ENCODE measurements at places on chromosomes 16 and 17.

GRCh38 chr16:65218348-65218747 lies 96.5 kb upstream of the CDH11 start:
- no peak for DNase-seq

DNA sequence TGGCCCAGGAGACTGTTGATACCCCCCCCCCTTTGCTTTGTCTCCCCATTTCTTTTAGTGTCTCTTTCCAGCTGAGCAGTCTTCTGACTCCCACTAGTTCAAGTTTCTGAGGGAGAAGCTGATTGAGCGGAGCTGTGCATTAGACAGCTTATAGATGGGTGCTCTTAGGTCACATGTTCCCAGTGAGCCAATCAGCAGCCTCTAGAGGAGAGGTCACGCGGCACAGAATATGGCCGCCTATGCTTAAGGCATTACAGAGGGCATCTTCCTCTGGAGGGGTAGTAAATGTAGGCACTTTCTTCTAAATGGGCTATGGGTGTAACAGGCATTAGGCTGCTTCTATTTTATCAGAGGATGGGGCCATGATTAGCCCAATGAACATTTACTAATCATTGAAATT lies 131.6 kb downstream of the CDH13 start:
- DNase-seq, result no peak

DNA sequence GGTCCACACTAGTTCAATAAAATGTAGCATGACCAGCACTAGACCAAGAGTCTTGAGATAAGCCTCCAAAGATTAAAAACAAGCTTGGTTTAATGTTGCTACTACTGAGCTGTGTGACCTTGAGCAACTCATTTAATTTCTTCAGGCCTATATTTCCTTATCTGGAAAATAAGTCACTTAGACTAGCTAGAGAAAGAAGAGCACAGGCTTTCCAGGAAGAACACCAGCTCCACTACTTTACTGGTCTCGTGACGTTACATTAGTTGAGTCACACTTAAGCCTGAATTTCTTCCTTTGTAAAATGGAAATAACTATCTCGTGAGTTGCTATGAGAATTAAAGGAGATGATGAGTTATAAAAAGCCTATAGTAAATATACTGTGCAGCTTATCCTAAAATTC lies 5.4 kb downstream of the HELZ start:
- DNase-seq, result no peak

DNA sequence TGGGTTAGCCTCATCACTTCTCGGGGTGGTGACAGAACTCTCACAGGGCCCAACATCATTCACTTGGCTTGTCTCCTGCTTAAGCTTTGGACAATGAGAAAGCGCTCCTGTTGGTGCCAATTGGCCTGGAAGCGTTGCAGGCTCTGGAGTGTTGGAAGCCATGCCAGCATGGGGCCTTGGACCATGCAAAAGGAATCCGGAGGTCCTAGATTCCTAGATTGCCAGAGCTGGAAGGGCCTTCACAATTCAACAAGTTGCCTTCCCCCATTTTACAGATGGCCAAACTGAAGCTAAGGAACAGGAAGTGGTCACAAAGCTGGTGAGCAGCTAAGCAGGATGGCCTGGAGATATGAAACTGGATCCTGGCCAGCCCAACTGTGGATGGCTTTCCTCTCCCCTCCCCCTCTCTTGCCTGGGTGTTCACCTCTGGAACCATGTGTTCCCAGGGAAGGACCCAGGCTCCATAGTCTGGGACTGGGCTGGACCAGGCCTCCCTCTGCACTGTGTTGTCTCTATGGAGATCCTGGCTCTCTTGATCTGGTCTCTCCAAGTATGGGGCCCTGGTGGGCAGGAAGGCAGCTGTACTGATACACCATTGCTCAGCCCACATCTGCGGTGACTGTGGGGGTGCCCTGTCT lies 6.0 kb upstream of the IGFBP4 start:
- DNase-seq, result no peak

DNA sequence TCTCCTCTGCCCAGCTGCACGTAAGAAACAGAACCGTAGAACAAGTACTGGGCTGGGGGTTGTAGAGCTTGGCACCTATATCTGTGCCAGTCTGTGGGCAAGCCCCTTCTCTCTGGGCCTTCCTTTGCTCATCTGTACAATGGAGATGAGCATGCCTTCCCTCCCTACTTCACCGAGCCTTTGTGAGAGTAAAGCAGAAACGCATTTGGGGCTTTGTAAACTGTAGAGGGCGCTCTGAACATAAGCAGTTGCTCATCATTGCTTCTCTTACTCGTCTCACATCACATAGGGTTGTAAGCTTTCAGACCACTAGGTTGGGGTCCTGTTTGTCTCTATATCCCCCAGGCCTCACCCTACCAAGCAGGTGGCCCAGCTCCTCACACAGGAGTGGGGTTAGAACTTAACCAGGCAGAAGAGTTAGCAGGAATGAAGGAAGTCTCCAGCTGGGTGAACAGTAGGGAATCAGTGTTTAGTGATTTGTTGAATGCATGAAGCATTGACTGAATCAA lies 15.1 kb downstream of the SAMD14 start:
- peak; percentile 75 for DNase-seq

GRCh38 chr16:25161753-25162367 lies 50.3 kb downstream of the LCMT1 start:
- no peak for DNase-seq

- no peak for DNase-seq
Measured at GRCh38 chr17:74746376-74746775, 2.1 kb upstream of the NHERF1 start.

GRCh38 chr16:52069866-52070265 lies 477.1 kb downstream of the TOX3 start:
- DNase-seq, result peak; percentile 13

GRCh38 chr16:66569131-66569530 lies 2.9 kb downstream of the CMTM1 start:
- DNase-seq, result peak; percentile 64

GRCh38 chr17:70060415-70060814 lies 14.6 kb upstream of the KCNJ16 start:
- DNase-seq, result no peak

- no peak for DNase-seq
Measured at GRCh38 chr16:75263291-75263962, 12.0 kb upstream of the BCAR1 start.

DNA sequence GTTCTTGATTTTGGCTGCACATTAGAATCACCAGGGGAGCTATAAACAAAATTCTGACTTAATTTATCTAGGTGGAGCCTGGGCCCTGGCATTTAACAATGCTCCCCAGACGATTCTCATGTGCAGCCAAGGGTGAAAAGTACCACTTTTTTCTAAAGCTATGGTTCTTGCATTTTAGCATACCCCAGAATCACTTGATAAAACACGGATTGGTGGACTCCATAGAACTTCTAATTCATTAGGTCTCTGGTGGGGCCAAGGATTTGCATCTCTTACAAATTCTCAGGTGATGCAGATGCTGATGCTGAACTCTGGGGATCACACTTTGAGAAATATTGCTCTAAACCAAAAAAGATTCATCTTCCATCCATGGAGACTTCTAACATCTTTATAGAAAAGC lies 74.5 kb downstream of the RPGRIP1L start:
- DNase-seq, result no peak

GRCh38 chr17:45979137-45979536 lies 19.9 kb upstream of the STH start:
- no peak for DNase-seq

DNA sequence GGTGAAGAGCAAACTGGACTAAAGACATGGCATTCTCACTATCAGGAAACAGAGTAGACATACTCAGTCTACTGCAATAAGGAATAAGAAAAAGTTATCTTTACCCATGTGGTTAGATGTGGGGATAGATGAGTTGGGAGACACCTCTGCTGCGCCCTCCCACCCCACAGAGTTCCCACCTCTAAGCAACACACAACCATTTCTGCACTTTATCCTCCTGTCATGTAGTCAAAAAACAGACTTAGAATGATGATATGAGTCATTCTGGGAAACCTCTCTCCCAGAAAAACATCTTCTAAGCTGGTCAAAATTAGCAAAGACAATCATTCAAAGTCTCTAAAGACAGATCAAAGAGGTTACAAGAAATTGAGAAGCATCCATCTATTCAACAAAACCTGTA lies 94.9 kb downstream of the CACNG1 start:
- no peak for DNase-seq

DNA sequence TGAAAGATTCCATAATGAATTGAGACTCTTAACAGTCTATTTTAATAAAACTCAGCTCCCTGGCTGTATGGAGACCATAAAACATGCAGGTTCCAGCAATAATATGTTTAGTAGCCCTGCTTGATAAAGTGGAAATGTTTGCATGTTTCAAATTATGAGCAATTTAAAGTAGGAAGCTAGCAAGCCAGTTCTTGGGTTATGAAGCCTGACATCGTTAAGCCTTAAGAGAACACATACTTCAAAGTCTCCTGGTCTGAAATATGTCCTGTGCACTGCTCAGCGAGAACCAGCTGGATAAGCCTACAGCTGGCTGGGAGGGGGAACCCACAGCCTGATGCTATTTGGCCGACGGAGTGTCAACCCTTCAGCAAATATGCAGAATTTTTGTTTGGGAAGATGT lies 140.3 kb downstream of the SALL1 start:
- no peak for DNase-seq

DNA sequence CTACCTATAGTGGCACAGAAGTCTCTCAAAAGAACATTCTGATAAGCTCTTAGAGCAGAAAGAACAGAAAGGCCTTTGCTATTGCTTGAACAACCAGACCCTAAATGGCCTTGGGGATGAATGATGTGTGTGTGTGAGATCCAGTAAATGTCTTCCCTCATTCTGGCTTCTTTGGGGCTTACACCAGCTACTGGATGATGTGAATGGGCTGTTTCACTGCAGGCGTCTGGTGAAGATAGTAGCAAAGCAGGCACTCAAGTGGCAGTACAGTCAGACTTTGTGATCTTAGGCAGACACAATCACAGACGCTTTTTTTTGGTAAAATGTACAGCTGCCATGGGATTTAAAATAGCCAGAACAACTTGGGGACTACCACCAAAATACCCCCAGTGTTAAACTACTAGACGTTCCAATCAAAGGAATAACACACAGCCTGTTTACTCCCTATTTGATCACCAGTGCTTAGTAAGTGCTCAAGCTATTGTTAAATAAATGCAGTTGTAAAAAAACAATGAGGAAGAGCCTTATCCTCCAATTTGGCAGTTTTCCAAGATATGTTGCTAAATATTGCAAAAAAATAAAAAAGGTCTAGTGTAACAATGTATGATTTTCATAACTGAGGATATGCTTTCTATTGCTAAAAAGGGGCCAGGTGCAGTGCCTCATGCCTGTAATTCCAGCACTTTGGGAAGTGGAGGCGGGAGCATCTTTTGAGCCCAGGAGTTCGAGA lies 17.9 kb downstream of the NDUFAB1 start:
- no peak for DNase-seq

- DNase-seq, result peak; percentile 63
Measured at GRCh38 chr17:65556014-65556909, 5.2 kb downstream of the AXIN2 start.

DNA sequence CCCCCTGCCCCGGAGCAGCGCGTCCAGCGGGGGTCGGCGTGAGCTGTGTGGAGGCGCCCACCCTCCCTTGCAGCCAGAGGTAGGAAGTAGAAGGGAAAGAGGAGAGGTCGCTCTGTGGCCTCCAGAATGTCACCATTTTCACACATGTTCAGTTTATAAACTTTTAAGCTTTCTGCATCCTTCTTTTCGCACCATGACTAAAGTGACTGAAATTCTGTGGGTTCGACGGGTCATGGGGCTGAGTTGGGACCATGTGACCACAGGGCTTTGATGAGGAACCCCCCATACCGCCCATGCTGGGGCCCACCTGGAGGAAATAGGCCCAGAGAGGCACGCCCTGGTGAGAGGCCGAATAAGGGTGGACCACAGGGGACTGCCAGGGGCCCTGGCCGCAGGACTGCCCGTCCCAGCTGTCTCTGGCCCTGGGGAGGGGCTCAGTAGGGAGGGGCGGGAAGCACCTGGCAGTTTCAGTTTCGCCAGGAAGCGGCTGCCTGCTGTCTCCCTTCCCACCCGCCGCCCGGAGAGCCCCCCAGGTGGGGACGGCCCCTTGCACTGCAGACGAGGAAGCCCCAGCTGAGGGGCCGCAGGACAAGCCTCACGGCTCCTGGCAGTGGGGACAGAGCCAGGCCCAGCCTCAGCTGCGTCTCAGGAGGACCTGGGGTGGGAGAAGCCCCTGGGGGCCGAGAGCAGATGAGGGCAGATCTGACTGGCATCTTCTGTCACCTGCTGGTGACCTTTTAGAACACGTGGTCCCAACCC lies 9.0 kb downstream of the CBFA2T3 start:
- no peak for DNase-seq

DNA sequence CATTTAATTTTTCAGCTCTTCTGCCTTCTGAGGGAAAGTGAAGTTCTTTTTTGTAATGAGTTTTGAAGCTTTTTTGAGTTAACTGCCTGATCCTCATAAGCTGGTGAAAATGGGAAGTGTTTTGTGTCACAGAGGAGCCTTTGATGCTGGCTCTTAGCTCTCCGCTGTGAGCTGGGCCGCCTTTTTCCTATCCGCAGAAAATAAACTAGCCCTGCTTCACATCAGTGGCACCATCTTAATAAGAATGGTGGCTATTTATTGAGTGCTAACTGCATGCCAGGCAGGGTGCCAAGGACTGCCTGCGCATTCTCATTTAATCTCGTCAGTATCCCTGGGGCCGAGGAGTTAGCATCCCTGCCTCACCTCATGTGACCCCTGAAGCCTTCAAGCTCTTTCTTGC lies 309.0 kb downstream of the CPPED1 start:
- no peak for DNase-seq

DNA sequence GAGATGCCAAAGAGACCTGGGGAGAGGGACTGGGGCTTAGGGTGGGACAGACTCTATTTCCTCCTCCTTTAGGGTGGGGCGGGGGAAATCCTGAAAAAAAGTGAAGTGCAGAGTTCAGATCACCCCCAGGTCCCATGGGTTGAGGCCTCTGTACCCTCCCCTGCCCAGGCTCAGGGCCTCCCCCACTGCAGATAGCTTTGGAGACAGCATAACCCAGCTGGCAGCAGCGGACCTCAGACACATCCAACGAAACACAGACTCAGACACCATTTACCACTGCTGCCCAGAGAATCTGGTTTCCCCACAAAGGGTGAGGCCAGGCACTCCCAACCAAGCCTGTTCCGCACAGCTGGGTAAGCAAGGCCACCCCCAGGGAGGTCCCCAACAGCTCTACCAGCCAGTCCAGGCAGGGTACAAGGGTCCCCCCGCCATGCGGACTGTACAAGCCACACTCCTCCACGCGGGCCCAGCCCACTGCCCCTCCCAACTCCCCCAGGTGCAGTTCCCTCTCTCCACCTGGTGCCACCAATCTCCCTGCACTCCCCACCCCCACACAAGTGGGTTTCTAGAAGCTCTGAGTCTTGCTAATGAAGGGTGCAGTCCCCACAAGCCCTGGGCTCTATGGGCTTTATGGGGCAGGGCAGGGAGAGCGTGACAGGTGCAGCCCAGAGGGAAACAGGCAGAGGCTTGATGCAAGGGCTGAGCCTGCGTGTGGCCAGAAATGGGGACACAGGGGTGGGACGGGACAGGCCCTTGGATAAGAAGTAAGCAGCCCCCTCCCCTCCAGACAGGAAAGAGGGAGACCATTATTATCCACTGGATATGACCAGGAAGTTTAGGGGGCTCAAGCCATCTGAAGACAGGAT lies 8.9 kb downstream of the RHBDF2 start:
- DNase-seq, result no peak
